IMR-90 (cell line): ENCODE measurements at places on chromosomes 12 and 14.

GRCh38 chr12:3820122-3820521 is 53.1 kb downstream of the PARP11 start:
- peak; percentile 65 for DNase-seq

DNA sequence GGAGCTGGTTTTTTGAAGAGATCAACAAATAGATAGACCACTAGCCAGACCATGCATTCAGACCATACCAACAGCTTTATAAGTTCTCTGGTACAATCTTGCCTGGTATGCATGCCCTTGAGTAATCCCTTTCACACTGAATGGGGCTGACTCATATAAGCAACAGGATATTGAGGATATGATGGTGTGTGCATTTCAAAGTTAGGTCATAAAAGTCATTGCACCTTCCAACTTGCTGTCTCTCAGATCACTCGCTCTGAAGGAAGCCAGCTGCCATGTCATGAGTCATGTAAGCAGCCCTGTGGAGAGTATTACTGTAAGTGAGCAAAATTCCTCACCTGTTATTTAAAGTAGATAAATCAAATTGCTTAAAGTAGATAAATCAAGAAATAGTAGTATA is 45.0 kb upstream of the OR6J1 start:
- DNase-seq: peak; percentile 92

GRCh38 chr14:32427726-32428528 is 98.8 kb downstream of the AKAP6 start:
- DNase-seq: peak; percentile 27

GRCh38 chr12:4556735-4557530 is 5.1 kb upstream of the DYRK4 start:
- no peak for DNase-seq

GRCh38 chr12:23066095-23066494 is 441.1 kb downstream of the ETNK1 start:
- peak; percentile 11 for DNase-seq

- no peak for DNase-seq
Observed at GRCh38 chr14:46691819-46692218, 40.2 kb upstream of the RPL10L start.

- peak; percentile 98 for DNase-seq
Observed at GRCh38 chr14:86799244-86799647, 1193.7 kb downstream of the GALC start.

- DNase-seq: no peak
Observed at GRCh38 chr12:33605757-33606156, 166.1 kb upstream of the SYT10 start.

- no peak for DNase-seq
Observed at GRCh38 chr12:92186038-92186470, 40.4 kb upstream of the BTG1 start.

GRCh38 chr14:72563676-72564075 is 330.2 kb downstream of the DPF3 start:
- no peak for DNase-seq

GRCh38 chr12:71269281-71269598 is 111.4 kb upstream of the TSPAN8 start:
- DNase-seq: no peak

- peak; percentile 16 for DNase-seq
Observed at GRCh38 chr12:42587601-42588523, 1.7 kb downstream of the PRICKLE1 start.

GRCh38 chr14:29926701-29927375 is 809 bp downstream of the PRKD1 start:
- peak; percentile 43 for DNase-seq

GRCh38 chr14:70472253-70473159 is 20.5 kb downstream of the ADAM21 start:
- no peak for DNase-seq
